ENCODE measurements at places on chromosomes 11 and 22.

DNA sequence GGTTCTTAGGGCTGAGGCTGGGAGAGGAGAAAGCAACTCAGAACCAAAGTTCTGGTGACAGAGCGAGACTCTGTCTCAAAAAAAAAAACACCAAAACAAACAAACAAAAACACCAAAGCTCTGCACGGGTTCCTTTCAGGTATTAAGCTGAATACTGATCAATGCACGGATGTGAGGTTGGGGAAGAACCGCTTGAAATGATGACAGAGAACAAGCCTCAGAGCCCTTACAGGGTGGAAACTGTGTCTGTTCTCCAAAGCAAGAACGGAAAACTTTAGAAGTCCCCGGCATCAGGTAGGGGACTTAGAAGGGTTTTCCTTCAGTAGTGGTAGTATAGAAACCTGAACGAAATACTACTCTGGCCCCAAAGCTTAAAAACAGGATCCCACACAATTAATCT, 260.0 kb downstream of the TBC1D22A start:
- no peak for DNase-seq

- DNase-seq = no peak
These were observed 567.4 kb downstream of the KCNA4 start for GRCh38 chr11:29449281-29450074.

DNA sequence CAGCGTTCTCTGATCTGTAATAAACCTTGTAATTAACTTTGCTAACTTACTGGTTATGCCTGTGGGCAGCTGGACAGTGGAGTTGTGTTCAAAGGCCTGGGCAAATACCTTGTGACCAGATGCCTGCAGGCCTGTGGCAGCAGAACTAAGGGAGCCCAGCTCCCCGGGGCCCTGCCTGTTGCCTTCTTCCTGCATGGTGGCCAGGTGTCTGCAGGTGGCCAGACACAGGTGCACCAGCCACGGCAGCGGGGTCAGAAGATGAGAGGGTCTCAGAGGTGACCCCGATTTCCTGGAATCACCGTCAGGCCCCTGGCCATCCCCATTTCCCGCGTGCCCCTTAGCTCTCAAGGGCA, 127.2 kb downstream of the OSBP2 start:
- DNase-seq = no peak

- no peak for DNase-seq
These were observed 1.2 kb upstream of the TRIM3 start for GRCh38 chr11:6474806-6475500.

DNA sequence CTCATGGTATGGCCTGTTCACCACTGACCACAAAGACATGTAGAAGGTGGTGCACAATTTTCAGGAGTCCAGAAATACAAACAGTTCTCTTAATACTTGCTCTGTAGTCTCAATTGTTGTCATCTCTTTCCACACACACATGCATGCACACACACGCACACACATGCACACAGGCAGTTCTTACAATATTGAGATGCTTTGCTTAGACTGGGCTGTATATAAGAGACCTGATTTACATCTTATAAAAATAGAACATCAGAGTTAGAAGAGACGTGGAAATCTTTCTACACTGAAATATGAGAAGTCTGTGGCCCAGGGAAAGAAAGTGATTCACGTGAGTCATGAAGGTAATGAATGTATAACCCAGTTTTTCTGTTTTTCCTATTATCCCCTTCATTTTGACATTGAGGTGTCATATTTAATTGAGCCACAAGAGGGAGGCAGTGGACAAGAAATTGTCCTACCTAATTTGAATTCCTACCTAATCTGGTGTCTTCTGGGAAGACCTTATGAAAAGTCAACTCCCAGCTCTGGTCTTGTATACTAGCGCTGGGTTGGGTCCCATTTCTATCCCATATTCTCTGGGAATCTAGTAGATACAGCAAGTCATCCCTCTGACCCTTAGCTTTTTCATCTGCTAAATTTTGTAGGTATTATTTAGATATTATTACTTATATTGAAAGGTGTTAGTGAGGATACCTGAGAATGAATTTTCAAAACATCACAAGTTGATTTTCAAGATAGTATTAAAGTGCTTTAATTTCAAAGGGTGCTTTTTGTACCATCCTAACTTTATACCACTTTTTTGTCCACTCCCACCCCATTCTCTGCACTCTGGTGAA, 14.9 kb upstream of the MS4A4A start:
- DNase-seq = peak; percentile 5

GRCh38 chr11:2740275-2740940, 40.6 kb upstream of the KCNQ1OT1 start:
- no peak for DNase-seq

DNA sequence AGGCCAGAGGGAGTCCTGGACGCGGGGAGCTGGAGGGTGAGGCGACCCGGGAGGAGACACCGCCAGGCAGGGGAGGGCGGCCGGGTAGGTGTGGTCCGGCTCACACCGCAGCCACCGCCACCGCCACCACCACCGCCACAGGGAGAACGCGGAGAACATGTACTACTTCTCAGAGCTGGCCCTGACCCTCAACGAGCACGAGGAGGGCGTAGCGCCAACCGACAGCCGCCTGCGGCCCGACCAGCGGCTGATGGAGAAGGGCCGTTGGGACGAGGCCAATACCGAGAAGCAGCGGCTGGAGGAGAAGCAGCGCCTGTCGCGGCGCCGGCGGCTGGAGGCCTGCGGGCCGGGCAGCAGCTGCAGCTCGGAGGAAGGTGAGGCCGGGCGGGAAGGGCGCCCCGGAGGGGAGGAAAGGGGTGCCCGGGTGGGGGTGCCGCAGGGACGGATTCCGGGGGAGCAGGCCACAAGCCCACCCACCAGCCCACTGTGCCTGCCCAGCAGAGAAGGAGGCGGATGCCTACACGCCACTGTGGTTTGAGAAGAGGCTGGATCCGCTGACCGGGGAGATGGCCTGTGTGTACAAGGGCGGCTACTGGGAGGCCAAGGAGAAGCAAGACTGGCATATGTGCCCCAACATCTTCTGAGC, 62.8 kb downstream of the MORC2 start:
- no peak for DNase-seq

DNA sequence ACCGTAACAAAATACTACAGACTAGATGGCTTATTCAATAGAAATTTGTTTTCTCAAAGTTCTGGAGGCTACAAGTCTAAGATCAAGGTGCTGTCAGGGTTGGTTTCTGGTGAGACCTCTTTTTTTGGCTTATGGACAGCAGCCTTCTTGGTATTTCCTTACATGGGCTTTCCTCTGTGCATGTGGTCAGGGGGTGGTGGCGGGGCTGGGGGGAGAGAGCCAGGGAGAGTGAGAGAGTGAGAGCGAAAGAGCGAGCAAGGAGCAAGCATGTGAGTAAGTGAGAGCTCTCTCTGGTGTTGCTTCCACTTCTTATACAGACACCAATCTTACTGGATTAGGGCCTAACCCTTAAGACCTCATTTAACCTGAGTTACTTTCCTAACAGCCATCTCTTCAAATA, 181.5 kb downstream of the TMEM135 start:
- DNase-seq = no peak

DNA sequence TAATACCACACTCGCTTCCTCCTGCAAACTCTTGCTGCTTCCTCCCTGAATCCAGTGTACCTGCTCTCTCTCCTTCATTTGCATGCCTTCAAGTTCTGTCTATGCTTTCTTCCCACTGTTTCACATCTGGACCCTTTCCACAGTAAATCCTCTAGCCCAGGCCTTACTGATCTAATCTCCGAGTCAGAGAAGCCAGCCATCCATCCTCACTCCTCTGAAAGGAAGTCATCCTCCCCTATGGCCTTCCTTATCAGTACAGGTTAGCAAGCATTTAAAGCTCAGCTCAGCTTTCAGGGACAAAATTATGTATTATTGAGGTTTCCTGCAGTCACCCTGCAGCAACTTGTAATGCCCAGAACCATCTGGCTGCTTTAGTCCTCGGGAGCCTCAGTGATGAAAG, 116.1 kb downstream of the GALNT18 start:
- no peak for DNase-seq

All from stimulated activated CD4-positive, alpha-beta T cell treated with anti-CD3 and anti-CD28 coated beads, TNF-alpha, amount 100 ng/mL, for 48 hours (primary cell).